ENCODE measurements at places on chromosomes 4 and X.
A peak's percentile ranks its signal among the peaks of the same experiment; 100 is the strongest.

- DNase-seq: no peak
Observed at GRCh38 chr4:184498598-184498997, 24.2 kb upstream of the IRF2 start.

DNA sequence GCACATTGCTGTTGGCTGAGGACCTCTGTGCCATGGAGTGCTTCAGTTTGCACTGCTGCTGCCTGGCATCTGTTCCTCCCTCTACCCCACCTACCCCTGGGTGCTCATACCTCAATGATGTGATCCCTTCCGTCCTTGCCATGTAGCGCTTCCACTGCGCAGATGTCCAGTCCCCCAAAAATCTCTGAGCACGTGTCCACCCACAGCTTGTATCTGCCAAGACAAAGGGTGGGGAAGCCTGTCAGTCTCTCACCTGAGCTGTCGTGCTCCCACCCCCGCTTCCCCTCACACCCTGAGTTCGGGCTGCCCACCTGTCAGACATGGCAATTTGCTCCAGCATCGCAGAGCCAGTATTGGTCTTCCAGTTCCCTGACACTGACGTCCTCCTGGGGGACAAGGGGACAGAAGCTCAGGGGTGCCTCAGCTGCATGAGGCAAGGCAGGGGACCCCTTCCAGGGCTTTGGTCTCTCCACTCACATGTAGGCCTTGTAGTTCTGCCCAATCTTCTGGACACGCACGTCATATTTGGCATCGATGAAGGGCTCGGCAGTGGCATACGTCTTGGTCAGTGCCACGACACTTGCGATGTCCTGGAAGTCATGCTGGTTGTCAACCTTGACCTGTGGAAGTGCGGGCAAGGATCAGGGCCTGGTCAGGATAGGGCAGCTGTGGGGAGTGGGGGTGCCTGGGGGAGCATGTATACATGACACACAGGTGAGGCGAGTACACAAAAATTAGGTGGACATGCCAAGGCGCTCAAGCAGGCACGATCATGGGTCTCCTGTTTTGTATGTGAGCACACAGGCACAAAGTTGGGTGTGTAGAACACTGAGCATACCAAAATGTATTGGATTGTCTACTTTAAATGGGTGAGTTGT lies 6.0 kb upstream of the TIMP1 start:
- DNase-seq: no peak

DNA sequence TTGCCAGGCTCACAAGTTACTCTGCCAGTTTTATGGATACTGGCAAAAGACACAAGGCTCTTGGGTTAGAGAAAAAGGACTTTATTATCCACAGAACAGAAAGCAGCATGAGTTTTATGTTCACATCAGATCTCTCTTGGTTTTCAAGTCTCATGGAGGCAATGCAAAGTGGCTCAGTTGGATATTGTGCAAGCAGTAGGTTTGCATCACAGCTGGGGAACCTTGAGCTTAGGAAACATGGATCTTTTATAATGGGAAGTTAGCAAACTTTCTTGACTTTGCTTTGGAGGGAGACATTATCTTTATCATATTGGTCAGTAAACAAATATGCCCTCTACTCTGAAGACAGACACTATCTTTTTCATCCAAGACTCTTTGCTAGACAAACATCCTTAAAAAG lies 109.2 kb upstream of the GRPR start:
- DNase-seq: no peak

- DNase-seq: no peak
Observed at GRCh38 chrX:13419918-13420317, 100.1 kb upstream of the ATXN3L start.

DNA sequence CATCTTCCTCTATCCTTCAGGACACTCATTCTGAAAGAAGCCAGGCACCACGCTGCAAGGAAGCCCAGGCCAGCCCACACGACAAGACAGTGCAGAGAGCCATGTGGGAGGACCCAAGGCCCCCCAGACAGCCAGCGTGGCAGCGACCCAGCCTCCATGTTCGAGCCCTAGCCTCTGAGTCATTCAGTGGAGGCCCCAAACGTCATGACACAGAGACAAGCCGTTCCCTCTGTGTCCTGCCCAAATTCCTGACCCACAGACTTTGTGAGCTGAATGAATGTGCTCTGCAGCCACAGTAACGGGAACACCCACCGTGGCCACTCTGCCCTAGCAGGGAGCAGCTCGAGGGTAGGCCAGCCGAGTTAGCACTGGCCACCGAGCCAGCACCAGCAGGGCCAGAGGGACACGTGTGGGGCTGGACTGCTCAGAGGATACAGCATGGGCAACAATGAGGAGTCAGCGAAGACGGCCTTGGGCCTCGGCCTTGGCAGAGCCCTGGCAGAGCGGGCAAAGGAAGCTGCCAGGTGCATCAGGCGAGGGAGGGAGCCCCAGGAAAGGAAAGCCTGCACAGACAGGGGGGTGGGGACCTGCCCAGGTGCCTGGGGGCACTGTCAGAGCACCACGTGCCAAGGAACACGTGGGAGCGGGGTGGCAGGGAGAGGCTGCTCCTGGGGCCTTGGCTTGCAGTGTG lies 8.6 kb downstream of the BLOC1S4 start:
- DNase-seq: no peak

- DNase-seq: no peak
Observed at GRCh38 chr4:15729910-15730533, 27.2 kb downstream of the BST1 start.

GRCh38 chr4:84484236-84484635 lies 14.9 kb downstream of the NKX6-1 start:
- DNase-seq: no peak

DNA sequence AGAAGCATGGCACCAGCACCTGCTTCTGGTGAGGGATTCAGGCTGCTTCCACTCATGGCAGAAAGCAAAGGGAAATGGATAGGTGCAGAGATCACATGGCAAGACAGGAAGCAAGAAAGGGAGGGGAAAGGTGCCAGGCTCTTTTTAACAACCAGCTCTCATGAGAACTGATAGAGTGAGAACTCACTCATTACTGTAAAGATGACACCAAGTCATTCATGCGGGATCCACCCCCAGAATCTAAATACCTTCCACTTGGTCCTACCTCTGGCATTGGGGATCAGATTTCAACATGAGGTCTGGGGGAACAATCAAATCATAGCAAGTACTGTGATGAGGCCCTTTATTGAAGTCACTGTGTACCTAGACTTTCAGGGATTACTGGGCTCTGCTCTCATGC lies 72.0 kb upstream of the PRDM5 start:
- DNase-seq: no peak

DNA sequence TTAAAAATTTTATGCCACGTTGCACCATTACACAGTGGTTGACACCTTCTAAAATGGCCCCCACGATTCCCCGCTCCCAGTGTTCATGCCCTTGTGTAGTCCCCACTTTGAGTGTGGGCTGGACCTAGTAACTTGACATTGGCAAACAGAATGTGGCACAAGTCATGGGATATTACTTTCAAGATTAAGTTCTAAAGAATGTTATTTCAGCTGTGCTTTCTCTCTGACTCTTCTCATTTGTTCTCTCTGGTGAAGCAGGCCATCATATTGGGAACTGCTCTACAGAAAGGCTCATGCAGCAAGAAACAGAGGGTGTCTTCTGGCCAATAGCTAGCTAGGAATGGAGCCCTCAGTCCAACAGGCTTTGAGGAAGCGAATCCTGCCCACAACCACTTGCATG lies 67.1 kb downstream of the ATXN3L start:
- no peak for DNase-seq

DNA sequence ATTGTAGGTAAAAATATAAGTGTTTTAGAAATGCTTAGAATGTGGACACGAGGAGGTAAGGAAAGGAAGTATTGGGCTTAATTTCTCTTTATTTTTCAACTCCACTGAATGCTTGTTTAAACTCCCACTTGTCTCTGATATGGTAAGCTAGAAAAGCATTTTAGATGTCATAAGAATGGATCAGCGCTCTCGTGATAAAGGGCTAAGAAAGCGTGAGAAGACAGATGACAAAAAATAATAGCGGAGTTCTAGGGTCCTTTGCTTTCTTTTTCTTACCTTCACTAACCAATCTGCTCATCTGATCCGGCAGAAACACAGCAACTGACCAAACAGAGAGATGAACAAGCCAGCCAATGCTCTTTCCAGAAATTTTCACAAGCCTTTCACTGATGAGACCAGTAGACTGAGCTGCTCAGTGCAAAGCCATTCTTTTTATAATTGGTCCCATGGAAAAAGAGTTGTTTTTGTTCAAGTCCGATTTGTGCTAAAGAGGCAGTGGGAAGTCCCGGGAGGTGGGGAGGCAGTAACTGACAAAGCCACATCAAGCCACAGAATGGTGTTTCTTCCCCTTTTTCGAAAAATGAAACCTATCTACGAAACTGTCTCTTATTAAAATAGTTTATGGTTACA lies at the start of gene TASL:
TSS of gene TASL (minus strand) at position 405 of the 630 bp plus-strand sequence. CDS start 17,411 bp downstream, outside the sequence.
- no peak for DNase-seq

DNA sequence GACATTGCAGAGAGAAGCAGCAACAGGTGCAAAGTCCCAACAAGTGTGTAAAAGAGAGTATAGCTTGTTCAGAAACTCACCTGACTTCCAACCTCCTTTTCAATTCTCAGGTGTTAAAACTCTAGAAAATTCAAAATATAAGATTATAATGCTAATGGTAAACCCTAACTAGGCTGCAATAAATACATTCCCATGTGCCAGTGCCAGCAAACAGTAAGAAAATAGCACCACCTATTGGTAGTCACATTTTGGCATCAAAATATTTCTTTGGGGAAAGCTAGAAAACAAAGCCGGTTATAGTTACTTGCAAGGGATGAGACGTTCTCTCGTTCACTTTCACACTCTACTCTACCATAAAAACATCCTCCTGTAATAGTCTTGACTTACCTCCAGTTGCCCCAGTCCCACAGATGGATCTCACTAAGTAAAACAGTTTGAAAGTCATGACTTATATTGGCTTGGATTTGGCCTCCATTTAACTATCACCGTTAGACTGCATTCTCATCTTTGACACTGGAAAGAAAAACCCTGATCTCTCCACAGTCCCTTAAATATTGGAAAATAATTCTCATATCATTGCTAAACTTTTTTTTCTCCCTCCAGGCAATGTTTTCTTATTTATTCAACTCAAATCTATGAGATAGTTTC lies 9.6 kb downstream of the BMP3 start:
- DNase-seq: no peak

DNA sequence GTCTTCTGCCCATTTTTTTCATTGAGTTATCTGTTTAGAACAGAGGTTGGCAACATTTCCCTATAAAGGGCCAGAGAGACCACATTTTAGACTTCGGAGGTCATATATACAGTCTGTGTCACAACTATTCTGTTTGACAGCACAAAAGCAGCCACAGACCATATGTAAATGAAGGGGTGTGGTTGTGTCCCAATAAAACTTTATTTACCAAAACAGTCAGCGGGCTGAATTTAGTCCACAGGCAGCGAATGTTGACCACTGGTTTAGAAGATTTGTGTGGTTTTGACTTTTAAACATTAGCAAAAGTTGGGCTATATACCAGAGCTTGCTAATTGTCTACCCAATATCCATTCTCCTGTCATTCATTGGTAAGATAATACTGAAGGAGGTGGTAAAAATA lies 150.8 kb downstream of the AMELX start:
- no peak for DNase-seq

DNA sequence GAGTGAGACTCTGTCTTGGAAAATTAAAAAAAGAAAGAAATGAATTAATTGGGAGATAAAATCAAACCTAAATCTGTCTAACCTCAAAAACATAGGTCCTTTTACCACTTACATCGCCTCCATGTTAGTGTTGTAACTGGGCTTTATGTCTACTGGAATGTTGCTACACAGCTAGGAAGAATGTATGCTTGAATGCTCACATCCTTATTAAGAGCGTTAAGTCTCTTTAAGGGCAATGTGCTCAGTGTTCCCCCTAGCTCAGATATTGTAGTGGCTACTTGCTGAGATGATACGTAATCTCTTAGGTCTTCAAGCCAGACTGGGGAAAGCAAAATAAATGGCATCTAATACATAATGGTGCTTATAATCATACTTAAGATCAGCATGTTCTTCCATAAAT lies 1072.8 kb downstream of the PDHA2 start:
- no peak for DNase-seq

- peak; percentile 90 for DNase-seq
Observed at GRCh38 chrX:54494989-54495813, 833 bp downstream of the FGD1 start.

- peak; percentile 73 for DNase-seq
Observed at GRCh38 chrX:153456161-153456560, 10.3 kb upstream of the TREX2 start.

DNA sequence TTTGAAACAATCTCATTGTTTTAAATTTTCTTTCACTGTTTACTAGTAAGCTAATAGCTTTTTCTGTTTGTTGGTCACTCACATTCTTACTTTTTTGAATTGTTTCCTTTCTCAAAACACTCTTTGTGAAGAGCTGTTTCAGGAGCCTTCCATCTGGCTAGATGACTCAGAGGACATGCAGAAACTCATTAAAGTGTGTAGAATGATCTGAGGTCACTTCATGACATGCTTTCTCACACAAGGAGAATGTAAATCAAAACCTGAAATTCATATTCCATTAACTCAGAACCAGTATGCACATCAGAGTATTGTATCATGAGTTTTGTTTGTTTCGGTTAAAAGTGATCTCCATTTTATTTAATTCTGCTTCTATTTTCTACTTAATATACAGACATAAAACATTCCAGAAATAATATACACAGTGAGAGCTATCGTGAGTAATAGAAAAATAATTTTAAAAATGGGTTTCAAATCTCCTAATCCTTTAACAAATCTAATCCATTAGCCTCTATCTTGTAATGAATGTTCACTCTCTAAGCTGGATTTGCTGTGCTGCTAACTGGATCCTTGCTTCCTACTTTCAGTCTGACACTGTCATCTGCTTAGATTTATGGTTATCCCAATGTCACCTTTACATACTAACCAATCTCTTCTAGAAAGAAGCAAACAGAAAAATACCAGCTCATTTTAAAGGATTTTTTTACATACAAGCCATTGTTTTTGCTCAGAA lies 449.6 kb downstream of the FSTL5 start:
- DNase-seq: no peak

- no peak for DNase-seq
Observed at GRCh38 chrX:16087076-16087475, 36.3 kb upstream of the GRPR start.

- DNase-seq: no peak
Observed at GRCh38 chrX:72120837-72121236, 10.9 kb downstream of the RTL5 start.

GRCh38 chr4:131584587-131584986 lies 1564.5 kb upstream of the PCDH10 start:
- no peak for DNase-seq

DNA sequence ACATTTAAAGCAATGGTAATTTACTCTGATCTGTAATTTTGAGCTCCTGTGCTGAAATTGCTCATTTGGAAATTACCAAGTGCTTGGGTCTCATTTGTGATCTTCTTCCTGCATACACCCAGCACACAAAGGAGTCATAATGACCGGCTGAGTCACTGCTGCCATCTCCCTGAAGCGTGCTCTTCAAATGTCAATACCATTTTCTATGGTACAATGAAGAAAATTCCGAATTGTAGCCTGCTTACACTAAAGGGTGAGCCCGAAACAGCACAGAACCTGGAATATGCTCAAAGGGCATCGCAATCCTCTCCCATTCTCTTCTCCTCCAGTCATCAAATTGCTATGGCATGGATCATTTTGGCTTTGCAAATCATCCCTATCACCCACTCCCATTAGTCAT lies 140.5 kb downstream of the GRIA3 start:
- no peak for DNase-seq

GRCh38 chrX:67784712-67785111 lies 240.9 kb downstream of the AR start:
- no peak for DNase-seq

GRCh38 chr4:100988876-100989275 lies 358.4 kb downstream of the PPP3CA start:
- DNase-seq: no peak

Data from chondrocyte (in vitro differentiated cells).